Hepatocyte (in vitro differentiated cells): ENCODE measurements at places on chromosomes 6 and 20. TPM values are rescaled to one million over a fixed set of nuclear protein-coding genes. Genes with fewer than 3 reads are reported as not detected.

DNA sequence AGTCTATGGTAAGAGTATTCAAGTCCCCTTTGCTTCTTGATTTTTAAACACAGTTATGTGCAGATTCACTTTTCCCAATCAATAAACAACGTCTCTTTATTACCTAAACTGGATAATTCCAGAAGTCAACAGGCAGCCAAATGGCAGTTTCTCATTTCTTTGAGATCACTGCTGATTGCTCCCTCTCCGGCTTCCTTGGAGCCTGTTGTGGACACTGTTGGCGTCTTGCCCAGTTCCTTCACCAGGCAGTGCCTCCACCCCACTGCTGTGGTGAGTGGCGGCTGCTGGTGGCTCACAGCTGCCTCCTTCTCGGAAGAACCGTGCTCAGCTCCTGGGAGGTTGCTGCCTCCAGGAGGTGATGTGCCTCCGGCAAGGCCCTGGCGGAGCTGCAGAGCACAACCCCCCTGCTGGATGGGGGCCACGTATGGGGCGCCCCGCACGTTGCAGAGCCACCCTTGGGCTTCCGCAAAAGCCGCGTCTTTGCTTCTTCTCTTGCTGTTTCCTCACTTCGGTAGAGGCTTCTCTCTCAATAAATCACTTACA, 105.1 kb upstream of the CNKSR3 start:
- peak; percentile 66 for DNase-seq

DNA sequence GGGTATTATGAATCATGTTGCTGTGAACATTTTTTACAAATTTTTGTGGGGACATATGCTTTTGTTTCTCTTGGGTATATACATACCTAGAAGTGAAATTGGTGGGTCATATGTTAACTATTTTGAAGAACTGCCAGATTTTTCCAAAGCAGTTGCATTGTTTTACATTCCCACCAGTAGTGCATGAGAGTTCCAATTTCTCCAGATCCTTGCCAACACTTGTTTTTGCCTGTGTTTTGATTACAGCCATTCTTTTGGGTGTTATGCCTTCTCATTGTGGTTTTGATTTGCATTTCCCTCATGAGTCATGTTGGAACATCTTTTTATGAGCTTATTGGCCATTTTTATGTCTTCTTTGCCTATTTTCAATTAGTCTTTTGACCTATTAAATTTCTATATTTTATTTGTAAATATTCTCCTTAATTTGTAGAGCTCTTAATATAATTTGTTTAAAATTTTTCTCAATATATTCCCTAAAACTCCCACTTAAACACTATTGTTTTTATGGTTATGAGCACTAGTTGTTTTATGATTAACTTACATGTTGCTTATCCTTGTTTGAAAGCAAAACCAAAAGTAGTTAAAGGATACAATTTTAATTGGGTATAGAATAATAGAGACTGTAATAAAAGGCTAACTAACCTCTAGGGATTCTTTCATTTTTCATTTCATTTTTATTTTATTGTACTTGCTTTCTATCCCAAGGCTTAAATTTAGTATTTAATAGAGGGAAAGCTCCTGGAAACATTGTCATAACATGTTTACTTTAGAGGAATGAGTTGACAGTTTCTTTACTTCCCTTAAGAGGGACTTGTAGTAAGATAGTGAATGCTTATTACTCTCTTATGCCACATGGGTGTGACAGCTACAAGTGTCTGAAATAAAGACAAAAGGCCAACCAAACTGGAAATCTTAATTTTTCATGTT, 5.5 kb downstream of the UBR2 start:
- no peak for DNase-seq

DNA sequence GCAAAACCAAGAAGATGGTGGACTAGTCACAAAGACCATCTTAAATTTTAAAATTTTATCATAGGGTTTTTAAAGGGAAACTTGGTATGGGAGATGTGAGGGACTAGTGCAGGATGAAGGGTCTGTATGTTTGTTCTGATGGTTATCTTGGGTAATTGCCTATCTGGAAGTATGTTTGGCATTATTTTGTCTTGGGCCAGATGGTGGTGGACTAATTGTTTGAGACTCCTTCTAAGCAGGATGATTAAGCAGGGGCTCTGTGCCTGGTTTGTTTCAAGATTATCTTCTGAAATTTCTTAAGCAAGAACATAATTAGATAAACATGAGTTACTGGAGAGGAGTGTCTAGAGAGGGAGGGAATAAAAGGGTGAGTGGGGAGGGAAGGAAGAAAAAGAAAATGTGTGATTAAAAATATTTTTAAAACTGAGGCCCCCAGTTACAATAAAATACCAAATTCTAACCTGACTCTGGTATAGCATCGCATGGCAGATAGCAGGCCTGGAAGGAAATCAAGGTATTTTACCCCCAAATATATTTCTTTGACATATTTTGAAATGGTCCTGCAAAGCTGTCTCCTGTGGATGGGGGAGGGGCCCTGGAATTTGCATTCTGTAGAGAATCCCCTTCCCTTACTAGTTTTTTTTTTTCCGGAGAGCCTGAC, 49.9 kb upstream of the FAM184A start:
- DNase-seq: no peak

DNA sequence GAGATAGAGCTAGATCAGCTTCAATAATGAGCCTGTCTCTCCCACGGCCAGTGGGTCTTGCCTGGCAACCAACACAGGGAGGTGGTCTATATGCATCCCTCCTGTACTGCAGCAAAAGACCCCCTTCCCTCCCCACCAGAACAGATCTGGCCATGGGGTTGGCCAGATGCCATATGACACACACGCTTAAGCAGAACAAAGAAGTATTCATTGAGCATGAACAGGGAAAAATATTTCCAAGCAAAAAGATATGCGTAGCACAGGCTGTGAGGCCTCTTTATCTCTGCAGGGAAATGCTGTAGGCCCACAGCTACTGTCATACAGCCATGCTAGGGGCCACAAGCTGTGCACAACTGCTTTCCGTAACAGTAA, 73.4 kb upstream of the NRSN1 start:
- peak; percentile 5 for DNase-seq

- no peak for DNase-seq
Measured at GRCh38 chr6:168395983-168396382, 45.0 kb upstream of the SMOC2 start.

GRCh38 chr6:52529311-52529710, 47.5 kb downstream of the TRAM2 start:
- DNase-seq: no peak

The SLC22A16 gene
- total RNA-seq: not detected in 2 replicates

DNA sequence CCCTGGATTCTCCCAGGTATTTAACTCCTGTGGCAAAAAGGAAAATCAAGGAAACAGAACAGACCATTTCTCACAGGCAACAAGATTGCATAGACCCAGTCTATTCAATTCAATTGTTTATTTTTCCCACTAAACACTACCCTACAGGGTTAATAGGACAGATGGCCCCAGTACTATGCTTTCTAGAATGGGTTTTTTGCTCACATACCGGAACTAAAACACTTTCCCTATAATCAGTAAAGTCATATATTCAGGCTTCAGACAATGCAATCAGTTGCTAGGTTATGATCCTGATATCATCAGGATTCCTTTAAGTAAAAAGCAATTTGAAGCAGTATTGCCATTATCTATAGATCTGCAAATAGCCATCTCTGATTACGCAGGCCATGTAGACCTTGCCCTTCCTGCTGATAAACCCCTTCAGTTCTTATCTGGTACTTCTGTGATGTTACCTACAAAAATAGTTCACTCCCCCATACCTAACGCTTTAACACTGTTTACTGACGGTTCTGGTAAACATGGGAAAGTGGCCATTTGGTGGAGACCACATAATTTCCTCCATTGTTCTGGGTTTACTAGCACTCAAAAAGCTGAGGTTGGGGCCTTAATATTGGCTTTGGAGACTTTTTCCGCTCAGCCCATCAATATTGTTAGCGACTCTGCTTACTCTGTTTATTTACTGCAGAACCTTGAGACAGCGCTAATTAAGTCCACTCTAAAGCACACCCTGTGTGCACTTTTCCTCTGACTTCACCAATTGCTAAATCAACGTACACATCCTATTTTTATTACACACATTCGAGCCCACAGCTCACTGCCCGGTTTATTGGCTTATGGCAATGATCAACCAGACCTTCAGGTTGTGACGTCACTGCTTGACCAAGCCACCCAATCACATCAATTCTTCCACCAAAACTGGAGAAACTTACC, 666.0 kb downstream of the PHF3 start:
- DNase-seq: peak; percentile 71

DNA sequence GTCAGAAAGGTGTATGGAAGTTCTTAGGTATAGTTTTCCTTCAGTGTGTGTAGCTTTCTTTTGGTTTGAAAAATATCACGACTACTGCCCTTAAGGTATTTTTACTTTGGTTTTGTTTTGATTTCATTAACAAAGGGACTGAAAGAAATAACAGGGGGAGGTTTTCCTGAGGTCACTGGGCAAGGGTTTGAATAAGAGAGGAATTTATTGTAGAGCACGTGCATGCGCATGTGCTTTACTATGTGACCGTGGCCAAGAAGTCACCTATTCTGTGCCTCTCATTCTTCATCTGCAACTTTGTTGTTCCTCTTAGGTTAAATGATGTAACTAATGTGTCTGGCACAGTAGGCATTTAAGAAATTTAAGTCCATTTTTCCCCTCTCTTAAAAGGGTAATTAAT, 4.1 kb upstream of the MAN1A1 start:
- no peak for DNase-seq

DNA sequence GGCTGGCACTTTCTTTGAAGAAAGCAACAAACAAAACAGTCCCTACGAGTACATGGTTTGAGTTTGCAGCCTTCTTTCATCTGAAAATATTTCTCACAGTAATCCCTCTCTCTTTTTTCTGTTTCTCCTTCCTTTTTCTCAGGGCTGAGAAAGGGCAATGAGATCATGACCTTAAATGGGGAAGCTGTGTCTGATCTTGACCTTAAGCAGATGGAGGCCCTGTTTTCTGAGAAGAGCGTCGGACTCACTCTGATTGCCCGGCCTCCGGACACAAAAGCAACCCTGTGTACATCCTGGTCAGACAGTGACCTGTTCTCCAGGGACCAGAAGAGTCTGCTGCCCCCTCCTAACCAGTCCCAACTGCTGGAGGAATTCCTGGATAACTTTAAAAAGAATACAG, 80.7 kb upstream of the CLDN20 start:
- no peak for DNase-seq

DNA sequence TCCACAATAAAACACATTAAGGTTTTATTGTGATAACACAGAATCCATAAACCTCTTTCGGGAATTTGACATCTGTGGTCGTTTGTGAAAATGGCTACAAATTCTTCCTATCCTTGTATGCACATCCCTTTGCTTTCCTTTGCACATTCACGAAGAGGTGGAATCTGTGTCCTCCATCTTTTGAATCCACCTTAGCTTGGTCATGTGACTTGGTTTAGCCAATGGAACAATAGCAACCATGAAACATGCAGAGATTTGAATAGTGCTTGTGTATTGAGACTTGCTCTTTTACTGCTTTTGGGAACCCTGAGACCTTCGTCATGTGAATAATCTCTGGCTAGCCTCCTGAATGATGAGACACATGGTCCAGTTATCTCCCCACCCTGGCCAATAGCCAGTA, 49.7 kb upstream of the NOP56 start:
- no peak for DNase-seq

- DNase-seq: peak; percentile 54
Measured at GRCh38 chr6:33851959-33852358, 48.2 kb upstream of the MLN start.

DNA sequence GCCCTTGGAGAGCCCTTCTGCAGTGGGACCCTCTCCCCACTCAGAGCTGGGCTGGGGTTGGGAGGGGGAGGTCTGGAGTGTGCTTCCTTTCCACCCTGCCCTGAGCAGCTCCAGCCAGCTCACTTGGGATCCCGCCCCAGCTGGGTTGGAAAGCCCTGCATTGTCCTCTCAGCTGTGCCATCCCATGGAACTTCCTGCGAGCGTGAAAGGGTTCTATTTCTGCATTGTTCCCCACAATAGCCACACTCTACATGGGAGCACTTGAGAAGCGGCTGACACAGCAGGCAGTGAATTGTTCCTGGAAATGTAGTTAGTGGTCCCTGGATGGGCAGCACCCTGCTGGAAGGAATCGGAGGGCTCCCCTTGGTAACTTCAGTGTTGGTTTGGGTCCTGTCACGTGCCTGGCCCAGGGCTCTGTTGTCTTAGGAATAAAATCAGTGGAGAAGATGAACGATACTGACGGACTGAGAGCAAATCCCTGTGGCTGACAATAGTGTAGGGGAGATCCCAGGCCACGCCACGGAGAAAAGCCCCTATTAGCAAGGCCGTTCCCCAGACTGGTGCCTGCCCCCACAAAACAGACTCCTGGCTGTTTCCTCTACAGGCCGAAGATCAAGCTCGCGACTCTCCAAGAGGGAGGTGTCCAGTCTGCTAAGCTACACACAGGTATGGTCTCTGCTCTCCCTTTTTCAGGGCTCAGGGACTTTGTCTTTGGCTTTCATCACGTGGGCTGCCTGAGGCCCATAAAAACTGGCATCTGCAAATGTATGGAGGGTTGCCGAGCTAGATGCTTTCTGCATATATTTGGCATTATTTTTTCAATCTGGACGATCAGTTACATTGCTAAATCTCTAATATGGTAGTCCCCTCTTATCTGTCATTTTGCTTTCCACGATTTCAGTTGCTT, 18.8 kb downstream of the DNMT3B start:
- DNase-seq: no peak

GRCh38 chr6:24064832-24065231, 61.2 kb upstream of the NRSN1 start:
- no peak for DNase-seq

GRCh38 chr6:138225953-138226352, 7.7 kb upstream of the PBOV1 start:
- no peak for DNase-seq

- DNase-seq: no peak
Measured at GRCh38 chr6:18675881-18676280, 288.7 kb downstream of the RNF144B start.

DNA sequence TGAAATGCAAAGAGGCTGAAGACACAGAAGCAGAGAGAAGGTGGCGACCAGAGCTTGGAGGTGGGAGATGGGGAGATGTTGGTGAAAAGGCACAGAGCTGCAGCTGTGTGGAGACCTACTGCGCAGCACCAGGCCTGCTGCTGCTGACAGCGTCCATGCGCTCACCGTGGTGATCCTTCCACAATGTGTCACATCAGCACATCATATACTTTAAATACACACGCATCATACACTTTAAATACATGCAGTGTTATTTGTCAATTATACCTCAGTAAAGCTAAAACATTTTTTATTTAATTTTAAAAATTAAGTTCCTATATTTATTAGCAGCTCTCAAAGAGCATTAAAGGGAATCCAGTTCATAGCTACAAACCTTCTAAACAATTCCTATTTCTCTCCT, 200.9 kb downstream of the TTLL2 start:
- no peak for DNase-seq

The UBR2 gene
- total RNA-seq: 24.4 and 25.8 TPM in 2 replicates

GRCh38 chr20:63021356-63022321, 14.9 kb upstream of the BHLHE23 start:
- DNase-seq: no peak

- DNase-seq: no peak
Measured at GRCh38 chr6:57162516-57162915, 9.6 kb upstream of the BAG2 start.

The LY86 gene
- 0.27 TPM in 1 of 2 replicates, not detected in the other for total RNA-seq

- DNase-seq: no peak
Measured at GRCh38 chr6:39812853-39813533, 20.8 kb downstream of the DAAM2 start.
